CD4-positive, alpha-beta memory T cell (primary cell): ENCODE measurements at places on chromosomes 1 and 21. TPM values are rescaled to one million over a fixed set of nuclear protein-coding genes. Genes with fewer than 3 reads are reported as not detected.

GRCh38 chr1:27891196-27891889, 19.0 kb downstream of the THEMIS2 start:
- DNase-seq = peak; percentile 67

The FCER1G gene
- polyA plus RNA-seq = 2.1 TPM

GRCh38 chr1:209650454-209650853, 1.8 kb downstream of the LAMB3 start:
- no peak for DNase-seq

DNA sequence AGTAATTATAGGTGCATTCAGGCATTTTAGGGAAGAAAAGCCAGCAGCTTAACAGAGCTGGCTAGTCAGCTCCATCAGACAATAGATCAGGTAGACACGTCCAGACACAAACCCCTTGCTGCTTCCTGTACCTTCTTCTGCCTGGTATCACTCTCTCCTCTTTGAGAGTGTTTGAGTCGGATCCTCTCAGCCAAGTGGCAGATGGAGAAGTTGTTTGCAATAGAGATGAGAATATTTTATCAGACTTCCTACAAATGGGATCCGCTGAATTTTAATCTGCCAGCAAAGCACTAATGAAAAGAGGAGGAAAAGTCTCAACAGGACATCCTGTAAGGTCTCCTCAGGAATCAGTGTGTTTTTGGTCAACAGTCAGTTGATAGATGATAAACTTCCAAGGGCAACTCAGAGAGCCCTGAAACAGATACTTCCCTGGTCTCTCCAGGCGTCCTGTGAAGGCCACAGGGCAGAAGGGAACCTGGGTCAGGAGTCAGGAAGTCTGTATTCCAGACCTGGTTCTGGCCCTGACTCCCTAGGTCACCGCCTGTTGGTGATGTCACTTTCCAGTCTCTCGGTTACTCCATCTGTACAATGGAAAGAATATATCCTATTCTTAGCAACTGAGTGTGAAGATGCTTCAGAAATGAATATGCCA, 62.1 kb upstream of the PROX1 start:
- DNase-seq = no peak

The DIPK1A gene
- polyA plus RNA-seq = 29.1 TPM

DNA sequence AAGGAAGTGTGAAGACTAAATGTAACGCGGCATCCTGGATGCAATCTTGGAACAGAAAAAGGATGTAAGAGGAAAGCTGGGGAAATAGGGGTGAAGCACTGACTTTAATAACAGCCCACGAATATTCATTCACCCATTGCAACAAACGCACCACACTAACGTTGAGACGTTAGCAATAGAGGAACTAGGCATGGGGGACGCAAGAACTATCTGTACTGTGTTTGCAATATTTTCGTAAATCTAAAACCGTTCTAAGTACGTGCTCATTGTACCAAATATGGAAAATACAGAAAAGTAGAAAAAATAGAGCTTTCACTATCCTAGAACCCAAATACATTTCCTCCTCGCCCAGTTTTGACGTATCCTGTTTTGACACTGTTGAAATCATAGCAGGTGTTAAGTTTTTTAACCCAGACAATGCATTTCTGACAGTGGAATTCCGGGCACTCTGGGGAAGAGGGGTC, 3.9 kb downstream of the LAPTM5 start:
- DNase-seq = peak; percentile 50

GRCh38 chr1:98991127-98992012, 13.3 kb downstream of the PLPPR5 start:
- DNase-seq = peak; percentile 21

DNA sequence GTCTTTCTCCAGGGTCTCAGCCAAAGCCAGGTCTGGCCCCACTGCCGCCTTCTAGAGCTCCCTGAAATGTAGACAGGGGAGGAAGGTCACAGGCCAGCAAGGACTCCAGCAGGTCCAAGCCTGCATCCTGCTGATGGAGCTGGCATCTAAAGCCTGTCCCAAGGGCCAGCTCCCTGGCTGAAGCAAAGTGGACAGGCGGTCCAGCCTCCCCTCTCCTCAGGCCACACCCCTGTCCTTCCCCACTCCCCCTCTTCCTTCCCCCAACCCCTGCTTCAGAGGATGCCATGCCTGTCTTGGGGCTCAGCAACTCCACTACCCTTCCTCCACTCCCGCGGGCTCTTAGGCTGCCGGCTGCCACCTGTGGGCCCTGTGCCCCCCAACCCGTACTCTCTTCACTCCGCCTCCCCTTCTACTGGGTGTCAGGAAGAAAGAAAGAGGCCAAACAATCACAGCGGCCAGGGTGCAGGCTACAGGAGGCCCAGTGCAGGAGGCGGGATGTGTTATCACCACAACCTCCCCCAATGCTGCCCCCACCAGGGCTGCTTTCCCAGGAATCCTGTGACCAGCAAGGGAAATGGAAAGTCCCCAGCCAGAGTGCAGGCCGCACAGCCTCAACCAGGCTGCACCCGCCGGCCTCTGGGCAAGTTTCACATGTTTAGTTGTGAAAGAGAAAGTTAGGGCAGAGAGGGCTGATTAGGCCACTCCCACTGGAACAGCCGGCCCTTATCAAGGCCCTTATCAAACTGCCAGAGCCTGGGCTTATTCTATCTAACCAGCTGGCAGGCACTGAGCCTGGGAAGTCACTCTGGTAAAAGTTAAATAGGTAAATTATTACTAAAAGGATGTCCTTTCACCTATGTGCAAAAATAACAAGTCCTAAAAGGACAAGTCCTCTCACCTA, 34.1 kb downstream of the ACOT7 start:
- peak; percentile 63 for DNase-seq

DNA sequence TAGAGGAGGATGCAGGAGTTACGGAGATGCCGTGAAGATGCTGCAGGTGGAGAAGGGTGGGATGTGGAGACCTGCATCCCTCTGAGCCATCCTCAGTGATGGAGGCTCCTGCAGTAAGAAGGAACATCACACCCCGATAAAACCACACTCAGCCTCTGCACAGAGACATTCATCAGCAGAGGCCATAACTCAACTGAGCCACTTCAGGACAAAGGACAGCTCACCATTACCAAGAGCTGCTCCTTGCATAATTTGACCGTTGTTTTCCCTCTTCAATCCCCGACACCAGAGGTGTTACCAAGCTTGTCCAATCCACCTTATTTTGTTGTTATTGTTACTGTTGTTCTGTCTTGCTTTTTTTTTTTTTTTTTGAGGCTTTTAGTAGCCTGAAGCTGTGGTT, 543.9 kb downstream of the AJAP1 start:
- no peak for DNase-seq

The WDR4 gene
- 7.3 TPM for polyA plus RNA-seq

DNA sequence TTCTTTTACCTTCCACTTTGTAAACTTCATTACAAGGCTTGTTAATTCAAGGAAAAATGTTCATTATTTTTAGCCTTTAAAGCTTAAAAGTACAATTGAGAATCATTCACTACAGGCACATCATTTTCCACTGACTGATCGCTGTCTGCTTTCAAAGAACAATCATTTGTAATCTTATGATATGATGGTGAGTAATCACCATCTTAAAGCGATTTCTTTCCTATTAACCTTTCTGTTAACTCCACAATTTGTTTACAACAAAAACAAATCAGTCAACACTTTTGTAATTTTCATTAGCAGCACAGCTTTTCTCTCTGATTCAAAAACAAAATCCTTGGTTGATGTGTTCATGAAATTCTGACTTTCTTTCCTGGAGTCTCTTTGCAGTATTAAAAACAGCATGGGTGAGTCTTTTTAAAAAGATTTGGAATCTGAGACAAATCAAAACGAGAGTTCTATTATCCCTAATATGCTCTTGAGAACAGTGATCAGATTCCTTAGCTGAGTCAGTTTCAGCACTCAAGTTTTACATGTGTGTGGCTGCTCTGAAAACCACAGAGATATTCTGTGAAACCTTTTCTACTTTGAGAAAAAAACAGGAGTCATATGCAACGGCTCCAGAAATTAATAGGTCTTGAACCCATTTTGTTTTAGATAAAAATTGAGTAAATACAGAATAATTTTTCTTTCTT, 145.8 kb upstream of the TMPRSS15 start:
- no peak for DNase-seq

DNA sequence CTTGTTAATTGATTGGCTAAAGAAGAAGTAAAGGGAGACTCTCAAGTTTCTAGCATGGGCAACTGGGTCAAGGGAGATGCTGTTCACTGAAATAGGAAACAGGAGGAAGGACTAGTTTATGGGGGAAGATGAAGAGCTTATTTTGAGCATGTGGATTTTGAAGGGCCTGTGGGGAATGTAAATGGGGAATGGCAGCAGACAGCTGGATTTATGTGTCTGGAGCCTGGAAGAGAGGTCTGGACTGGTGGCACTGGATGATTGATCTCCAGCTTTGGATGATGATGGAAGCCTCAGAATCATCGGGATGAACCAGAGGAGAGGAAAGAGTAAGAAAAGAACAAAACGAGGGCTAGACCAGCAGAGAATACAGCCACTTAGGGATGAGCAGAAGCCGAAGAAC, 54.9 kb upstream of the ENAH start:
- DNase-seq = no peak

DNA sequence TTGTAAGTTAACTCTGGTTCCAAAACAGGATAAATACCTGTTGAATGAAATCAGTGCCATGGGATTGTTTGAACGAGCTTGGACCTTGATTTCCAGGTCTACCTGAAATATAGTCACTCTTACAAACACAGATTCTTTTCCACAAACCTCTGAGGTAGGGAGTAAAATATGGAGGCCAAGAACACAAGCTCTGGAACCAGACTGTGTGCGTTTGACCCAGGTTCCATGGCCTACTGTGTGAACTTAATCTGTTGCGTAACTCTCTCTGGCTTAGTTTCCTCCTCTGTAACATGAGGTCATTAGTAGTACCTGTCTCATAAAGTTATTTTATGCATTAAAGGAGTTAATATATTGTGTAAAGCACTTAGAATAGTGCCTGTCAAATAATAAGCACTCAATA, 25.1 kb downstream of the DENND2D start:
- DNase-seq = no peak

GRCh38 chr1:92994105-92994712, 32.9 kb upstream of the DIPK1A start:
- DNase-seq = peak; percentile 78

DNA sequence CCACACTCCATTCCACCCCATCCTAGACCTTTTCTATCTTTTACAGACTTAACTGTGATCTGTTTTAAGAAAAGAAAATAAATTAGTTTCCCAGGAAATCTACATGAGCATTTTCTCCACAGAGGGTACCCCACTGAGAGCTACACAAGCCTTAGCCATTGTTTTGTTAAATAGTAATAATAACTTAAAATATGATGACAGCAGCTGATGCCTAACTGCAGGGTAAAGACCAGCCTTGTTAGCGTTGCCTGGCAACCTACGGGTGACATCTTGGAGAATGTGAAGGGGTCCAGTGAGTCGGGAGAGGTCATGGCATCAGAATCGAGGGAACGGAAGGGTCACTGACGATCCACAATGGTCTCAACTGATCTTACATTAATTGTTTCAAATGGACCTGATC, 233.2 kb upstream of the PBX1 start:
- DNase-seq = no peak

GRCh38 chr1:246092136-246092535, 414.9 kb downstream of the SMYD3 start:
- no peak for DNase-seq

- DNase-seq = no peak
Observed at GRCh38 chr1:37892151-37893047, 33.0 kb upstream of the MTF1 start.

GRCh38 chr1:147241934-147242448, 493 bp upstream of the CHD1L start:
- no peak for DNase-seq

GRCh38 chr1:43994794-43995790, 3.7 kb downstream of the CCDC24 start:
- no peak for DNase-seq

The LCE2B gene
- polyA plus RNA-seq = not detected

DNA sequence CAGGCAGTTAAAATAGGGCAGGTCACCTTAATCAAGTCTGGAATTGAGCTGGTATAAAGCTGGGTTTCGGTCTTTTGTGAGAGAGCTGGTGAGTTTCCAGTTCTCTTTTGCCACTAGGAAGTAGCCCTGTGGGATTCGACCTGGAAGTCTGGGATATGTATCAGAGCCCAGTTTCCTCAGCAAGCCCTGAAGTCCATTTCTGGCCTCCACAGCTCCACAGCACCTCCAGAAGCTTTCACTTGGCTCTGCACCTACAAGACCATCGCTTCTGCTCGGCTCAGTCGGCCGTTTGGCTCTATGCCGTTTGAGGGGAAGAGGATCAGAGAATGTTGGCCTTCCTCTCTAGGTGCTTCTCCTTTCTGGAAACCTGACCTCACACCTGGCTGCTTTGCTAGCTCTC, 148.0 kb downstream of the GALNT2 start:
- no peak for DNase-seq

The KRTAP10-3 gene
- polyA plus RNA-seq = not detected

- DNase-seq = no peak
Observed at GRCh38 chr1:210259561-210259960, 27.0 kb downstream of the SERTAD4 start.

DNA sequence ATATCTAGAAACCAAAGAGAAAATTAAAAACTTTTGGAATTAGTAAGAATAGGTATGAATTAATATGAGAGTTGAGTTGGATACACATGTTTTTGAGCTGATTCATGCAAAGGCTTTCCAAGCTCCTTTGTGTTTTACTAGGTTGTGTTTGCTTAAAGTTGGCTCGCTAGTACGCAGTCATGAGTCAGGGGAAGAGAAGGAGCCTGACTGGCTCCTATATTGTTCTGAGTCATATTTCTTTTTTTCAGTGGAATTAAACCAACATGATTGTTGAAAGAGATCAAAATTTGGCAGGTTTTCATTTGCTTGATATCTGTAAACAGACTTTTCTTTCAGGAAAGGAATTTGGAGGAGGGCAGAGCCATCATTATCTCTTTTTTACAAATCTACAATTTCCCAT, 66.7 kb downstream of the MAGI3 start:
- DNase-seq = no peak

- no peak for DNase-seq
Observed at GRCh38 chr1:4586611-4587160, 67.7 kb upstream of the AJAP1 start.

DNA sequence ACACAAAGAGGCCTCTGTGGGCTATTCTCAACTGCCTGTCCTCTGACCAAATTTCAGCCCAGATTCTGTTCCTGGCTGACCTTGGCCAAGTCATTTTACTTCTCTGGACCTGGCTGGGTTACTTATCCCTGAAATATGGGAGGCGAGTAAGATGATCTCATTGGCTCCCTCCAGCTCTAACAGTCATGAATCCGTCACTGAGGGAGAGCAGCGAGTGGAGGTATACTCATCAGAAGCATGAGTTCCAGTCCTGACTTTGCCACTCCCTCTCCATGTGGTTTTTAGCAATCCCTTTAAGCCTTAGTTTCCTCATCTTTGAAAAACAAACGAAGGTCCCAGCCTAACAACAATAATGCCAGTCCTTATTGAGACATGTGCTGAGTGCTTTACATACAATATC, 63.5 kb downstream of the CCDC185 start:
- DNase-seq = no peak

DNA sequence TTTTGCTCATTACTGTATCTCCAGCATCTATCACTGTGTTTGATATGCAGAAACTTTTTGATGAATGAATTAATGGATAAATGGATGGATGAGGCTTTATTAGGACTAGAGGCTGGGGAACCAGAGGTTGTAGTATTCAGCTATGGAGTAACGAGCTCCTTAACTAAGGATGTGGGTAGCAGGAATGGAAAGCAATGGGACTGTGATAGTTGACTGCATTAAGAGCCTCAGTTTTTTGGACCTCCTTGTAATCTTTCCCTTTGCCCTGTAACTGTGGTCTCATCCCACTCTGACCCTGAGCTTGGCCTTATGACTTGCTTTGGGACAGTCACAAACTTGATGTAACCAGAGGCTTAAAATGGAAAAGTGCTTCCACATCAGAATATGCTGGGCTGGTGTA, 9.0 kb upstream of the RUNX1 start:
- no peak for DNase-seq

The PAX7 gene
- not detected for polyA plus RNA-seq

The UBE2U gene
- polyA plus RNA-seq = not detected
